Fibroblast of skin of left quadriceps (primary cell): ENCODE measurements at places on chromosomes 12 and 14.

GRCh38 chr12:49288412-49288853, 6.5 kb upstream of the PRPH start:
- no peak for DNase-seq

DNA sequence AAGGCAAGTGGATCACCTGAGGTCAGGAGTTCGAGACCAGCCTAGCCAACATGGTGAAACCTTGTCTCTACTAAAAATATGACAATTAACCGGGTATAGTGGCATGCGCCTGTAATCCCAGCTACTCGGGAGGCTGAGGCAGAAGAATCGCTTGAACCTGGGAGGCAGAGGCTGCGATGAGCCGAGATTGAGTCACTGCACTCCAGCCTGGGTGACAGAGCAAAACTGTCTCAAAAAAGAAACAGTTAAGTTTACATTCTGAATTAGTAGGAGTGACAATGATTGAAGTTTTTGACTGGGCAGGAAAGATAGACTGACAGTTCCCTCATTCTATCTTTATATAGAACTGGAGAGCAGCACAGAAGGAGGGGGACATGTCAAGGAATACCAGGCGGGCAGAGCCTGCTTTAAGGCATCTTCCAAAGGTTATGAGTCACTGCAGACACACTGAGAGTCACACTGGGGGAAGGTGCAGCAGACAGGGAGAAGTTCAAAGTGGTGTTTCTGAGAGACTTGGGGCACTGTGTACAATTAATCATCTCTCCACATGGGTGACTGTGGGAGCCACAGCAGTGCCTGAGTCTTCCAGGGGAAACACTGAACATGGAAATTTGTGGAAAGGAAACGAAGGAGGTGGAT, 42.8 kb upstream of the RNASE3 start:
- DNase-seq = no peak

DNA sequence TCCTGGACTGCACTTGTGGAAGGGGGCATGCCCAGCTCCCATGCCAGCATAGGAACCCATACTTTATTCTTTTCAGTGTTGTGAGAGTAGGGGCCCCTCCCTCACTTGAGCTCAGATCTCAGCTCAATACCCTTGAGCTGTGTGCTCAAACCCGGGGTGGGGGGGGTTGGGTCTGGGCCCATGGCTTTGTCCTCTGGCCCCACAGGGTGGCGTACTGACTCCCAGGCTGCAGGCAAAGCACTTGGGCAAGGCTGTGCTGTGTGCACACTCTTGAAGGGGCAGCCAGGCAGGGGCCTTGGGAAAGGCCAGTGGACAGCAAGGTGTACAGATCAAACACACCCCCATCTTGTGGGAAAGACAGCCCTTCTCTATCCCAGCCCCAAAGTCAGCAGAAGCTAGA, 81.8 kb downstream of the WIF1 start:
- DNase-seq = no peak

DNA sequence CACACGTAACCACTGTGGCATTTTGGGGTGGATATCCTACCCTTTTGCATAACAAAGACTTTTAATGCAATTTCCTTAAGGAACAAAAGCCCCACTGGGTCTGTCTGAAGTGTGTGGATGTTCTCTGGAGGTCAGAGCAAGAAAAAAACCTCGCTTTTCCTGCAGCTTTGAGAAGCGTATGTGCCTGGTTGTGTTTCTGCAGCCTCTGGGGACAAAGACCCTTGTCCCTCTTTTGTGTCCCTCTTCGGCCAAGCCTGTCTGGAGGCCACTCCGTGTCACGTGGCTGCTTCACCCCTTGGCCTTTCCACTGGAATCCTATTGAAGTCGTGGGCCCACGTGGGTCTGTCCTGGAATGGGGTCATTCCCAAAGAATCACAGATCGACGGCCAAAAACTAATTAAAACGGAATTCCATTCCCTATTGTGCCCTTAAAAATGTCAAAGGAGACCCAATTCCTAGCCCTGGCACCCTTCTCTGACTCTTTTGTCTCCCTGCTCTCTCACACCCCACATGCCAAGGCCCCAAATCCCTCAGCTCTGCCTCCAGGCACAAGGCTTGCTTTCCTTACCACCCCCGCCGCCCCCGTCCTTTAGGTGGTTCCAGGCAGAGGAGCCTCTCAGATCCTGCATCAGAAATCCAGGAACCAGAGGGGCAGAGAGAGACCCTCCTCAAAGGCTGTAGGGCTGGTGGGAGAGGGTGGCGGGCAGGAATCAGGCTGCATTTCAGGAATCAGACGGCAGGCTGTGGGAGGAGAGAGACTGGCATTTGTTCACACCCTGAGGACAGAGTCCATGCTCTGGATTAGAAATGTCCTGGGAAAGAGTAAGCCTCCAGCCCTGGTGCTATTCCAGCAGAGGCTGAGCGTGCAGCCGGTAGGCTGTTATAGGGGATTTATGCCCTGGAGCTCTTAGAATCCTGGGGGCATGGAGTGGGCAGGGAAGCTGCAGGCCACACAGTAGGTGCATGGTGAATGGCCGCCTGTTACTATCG, 12.6 kb upstream of the CYP46A1 start:
- DNase-seq = no peak
